ENCODE measurements at places on chromosomes 1 and 21.

DNA sequence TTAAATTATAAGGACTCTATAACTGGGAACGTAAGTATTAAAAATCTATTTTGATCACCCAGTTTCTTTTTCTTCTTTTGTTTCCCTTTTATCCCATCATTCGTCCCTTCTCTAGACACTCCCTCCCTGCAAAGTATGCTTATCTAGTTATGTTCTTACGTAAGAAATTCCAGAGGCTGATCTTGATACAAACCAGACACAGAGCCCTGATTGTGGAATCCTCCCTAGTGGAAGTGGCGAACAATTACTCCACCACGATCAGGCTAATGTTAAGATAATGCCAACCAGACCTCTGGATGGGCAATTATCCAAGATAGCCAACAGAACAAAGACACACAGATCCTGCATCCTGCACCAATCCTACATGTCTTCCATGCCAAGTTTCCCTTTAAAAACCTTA is 1557.4 kb downstream of the PLA2G4A start:
- DNase-seq, result no peak

GRCh38 chr1:179228783-179229213 is 679 bp downstream of the ABL2 start:
- DNase-seq, result peak; percentile 51

DNA sequence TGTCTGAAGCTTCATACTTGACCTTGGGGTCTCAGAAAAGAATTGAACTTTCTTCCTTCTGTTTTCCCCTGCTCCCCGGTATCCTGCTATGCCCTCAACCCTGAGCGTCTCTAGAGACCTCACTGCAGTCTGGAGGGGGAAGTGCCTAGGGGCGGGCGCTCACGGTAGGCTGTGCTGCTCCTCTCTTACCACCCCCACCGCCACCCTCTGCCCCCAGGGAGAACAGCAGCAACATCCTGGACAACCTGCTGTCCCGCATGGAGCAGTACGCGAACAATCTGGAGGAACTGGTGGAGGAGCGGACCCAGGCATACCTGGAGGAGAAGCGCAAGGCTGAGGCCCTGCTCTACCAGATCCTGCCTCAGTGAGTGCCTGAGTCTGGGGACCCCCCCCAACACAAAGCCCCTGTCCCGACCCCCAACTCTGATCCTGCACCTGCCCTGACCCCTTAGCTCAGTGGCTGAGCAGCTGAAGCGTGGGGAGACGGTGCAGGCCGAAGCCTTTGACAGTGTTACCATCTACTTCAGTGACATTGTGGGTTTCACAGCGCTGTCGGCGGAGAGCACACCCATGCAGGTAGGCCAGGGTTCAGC is 10.3 kb downstream of the NPR1 start:
- no peak for DNase-seq

GRCh38 chr1:177163844-177164379 is 600 bp downstream of the ASTN1 start:
- no peak for DNase-seq

Measured in right renal pelvis (tissue), 4 donors.